ENCODE measurements at places on chromosomes 2 and 18.

DNA sequence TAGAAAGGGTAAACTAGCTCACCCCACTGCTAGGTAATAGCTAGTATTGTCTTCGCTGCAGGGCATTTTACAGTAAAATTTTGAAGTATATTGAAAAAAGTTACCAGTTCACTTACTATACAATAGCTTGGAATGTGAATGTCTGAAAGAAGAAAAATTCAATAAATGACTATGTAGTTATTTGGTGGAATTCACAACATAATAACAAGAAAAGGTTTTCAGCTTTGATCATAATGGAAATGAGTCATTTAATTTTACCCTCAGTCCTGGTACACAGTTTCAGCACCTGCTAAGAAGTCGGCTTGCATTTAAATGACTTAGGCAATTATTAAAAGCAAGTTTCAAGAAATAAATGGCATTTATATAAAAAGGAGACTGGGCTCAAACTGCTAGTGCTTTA is 90.4 kb downstream of the NUP35 start:
- DNase-seq, result no peak

- no peak for DNase-seq
These were observed 95.1 kb downstream of the ACOXL start for GRCh38 chr2:110827511-110827910.

DNA sequence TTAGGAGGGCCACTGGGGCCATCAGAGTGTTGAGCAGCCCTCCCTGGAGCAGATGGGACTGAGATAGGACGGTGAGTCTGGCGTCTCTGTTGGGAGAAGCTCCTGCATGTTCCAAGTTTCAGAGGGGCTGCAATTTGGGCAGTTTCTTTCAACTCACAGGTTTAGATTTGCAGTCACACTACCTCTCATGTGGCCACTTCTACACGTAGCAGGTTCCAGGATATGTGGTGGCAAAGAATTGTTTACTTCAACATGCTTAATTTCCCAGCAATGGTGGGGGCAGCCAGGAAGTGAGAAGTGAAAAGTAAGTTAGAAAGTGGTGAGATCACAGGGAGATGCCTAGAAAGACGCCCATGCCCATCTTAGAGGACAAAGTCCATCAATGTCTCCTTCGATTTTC is 9.3 kb downstream of the NCK2 start:
- no peak for DNase-seq

GRCh38 chr2:169775354-169775753 is 23.3 kb upstream of the SSB start:
- DNase-seq, result no peak

GRCh38 chr2:213121690-213122089 is 29.7 kb downstream of the IKZF2 start:
- no peak for DNase-seq

DNA sequence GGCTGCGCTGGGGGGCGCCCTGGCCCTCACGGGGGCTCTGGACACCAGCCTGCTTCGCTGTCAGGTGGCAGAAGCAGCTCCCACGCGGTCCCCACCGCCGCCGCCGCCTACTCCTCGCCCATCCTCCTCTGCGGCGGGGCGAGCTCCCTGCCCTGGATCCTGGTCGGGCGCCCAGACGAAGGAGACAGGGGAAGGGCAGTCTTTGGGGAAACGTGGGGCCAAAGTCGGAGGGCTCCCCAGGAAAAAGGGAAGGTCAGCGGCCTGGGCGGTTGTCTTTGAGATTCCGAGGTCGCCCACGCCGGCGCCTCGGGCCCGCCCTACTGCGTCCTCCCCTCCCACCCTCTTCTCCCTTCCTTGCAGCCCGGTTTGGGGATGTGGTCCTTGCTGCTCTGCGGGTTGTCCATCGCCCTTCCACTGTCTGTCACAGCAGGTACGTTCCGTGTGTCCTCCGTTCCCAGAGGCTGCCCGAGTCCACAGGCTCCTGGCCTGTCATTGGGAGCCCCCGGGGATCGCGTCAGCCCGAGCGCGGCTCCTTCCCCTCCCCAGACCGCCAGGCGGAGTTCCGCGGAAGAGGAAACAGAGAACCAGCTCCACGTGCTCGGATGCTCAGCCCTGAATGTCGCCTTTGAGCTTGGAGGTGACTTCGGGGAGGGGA is 800 bp downstream of the IL1RL2 start:
- peak; percentile 34 for DNase-seq
